ENCODE measurements at places on chromosomes 11 and 22.

- no peak for DNase-seq
These were observed 175.5 kb upstream of the PDGFD start for GRCh38 chr11:104339380-104339831.

DNA sequence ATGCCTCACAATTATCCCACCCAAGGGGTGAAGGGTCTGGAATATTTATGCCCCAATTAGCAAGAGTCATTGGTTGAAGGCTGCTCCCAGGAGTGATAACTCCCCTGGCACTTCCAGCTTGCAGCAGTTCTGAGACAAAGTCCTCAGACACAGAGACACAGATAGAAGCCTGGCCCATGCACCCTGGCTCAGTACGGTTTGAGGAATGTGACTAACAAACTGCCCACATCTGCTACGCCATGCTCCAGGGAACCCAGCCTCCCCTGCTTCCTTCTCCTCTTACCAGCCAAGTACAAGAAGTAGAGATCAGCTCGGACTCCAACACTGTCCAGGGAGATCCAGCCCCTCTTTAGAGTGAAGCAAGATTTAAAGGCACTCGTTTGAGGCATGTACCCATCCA is 48.5 kb upstream of the BMAL1 start:
- DNase-seq, result no peak

DNA sequence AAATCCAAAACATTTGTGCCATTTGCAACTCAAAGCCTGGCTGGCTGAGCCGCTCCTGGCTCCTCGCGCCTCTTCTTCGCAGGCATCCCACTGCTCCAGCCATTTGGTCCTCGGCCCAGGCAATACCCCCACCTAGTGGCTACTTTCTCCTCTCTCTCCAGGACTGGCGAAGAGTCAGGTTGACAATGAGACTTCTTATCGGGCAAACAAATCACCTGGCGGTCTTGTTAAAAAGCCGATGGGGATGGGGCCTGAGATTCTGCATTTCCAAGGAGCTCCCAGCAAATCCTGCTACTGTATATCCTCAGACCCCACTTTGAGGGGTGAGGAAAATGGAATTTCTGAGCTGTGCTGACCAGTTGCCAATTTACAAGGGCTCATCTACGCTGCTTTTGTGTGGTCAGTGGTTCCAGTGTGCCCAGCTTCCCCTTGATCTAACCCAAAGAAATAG is 89.0 kb downstream of the ISX start:
- DNase-seq, result no peak

DNA sequence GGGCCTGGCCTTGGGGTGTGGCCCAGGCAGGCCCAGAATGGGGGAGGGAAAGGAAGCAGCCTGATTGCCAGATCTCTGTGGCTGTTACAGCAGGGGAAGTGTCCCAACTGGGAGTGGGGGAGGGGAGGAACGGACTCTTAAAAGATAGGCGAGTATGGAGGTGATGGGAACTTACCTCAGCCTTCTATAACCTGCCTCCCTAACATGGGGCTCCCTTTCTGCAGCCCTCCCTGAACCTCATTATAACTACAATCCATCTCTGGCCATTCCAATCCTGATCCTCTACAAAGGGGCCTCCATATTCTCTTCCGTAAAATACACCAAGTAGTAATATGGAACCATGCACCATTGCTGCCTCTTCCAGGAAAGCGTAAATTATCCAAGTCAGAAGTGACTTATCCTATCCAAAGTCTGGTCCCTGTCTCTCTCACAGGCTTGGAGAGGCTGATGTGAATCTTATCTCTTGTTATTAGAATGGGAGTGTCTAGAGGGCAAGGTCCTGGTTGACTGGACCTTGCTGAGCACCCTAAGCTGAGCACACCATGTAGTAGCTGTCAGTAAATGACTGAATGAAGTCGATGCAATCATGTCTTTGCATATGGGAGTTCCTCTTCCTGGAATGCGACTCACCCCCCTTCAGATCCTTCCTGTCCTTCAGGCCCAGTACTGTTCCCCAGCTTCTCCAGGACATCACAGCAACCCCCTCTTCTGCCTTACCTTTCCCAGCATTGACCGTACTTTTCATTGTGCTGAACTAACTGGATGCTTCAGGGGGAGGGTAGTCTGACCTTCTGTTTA is 5.9 kb downstream of the RHOG start:
- no peak for DNase-seq
